NCI-H2171 treated with DMSO at 0.1 percent for 48 hours (cell line): ENCODE measurements at places on chromosomes 7 and 10.

DNA sequence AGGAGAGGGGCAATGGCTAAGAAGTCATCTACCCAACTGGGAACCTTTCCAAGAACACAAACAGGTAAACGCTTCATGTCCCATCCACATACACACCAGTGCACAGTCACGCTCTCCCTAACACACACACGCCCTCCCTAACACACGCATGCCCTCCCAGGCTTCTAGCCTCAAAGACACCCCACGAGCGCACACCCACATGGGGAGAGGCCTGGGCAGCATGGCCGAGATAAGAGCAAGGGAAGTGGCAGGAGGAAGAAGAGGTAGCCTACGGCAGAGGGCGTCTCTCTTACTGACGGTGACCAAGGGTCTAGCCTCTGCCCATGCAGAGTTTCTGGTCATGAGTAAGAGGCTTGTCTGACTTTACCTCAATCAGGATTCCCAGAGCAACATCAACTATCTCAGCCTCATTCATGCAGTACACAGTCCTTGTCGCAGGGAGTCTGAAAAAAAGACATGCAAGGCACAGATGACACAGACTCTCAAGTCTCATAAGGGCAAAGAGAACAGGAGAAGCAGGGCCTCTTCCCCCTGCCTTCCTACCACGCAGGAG, 3.1 kb downstream of the CYREN start:
- DNase-seq, result no peak

DNA sequence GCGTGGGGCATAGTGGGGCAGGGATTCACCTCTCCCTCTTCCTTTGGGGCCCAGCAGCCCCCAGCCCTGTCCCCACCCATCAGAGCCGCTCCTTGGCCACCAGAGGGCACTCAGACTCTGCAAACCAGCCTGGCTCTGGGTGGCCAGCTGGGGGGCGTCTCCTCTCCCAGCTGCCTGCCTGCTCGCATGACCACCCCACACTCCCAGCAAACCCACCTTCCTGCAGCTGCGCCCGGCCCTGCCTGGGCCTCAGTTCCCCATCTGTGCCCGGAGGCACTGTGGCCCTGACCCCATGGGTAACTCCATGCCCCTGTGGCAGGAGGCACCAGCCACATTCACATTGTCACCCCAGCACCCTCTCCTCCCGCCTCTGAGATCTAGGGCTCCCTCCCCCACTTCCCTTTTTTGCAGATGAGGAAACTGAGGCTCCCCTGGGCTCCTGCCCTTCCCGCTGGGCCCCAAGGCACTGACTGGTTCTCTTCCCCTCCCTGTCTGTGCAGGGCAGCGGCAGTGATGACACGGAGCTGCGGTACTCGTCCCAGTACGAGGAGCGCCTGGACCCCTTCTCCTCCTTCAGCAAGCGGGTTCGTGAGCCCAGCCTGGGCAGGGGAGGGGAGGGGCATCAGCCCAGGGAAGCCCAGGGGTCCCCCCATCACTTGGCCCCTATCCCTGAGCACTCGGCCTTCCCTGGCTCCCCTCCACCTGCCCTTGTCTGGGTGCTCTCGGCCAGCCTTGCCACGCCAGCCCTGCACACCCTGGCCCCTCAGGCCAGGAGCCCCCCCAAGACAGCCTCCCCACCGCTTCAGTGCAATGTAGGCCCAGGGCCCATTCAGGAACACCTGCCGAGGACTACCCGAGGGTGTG, 6.9 kb upstream of the SH2B2 start:
- peak; percentile 65 for DNase-seq

- DNase-seq, result no peak
Observed at GRCh38 chr7:157426463-157427301, 89.9 kb downstream of the DNAJB6 start.

DNA sequence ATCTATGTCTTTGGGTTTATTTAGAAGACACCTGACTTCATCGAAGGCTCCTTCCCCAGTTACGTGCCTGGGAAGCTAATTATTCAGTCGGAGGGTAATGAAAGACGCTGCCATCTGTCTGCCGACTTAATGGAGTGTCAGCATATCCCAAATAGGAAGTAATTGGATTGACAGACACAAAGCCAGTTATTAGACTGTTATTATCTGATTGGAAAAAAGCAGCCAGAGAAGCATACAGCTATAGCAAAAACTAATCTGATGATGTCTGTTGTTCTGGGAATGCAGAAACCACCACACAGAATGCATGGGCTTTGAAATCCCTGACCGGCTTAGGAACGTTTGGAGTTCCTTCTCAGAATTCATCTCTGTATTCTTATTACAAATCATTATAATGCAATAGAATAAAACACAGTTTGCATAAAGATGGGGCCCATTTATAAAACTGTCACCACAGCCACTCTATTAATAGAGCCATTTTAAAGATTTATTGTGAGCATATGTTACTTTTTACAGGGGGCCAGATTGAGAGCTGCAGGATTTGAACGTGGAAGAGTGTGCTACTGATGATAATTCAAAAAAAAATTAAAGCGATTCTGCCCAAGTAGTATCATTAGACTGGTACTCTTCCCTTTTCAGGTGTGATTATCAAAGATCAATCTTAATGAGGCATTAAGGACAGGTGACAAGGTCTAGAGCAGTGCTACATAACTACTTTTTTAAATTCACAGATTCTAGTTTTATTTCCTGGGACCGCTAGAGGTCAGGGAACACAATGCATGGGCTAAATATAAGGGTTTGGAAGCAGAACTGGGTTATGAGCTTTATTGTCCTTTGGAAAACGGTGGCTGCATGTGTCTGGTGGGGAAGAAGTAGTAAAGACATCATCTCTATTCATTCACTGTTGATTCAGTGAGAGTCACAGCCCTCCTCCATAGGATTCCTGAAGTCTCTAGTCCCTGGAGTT, 330.1 kb upstream of the LRGUK start:
- DNase-seq, result peak; percentile 87

GRCh38 chr7:37032258-37032601, 307.9 kb upstream of the AOAH start:
- DNase-seq, result no peak

DNA sequence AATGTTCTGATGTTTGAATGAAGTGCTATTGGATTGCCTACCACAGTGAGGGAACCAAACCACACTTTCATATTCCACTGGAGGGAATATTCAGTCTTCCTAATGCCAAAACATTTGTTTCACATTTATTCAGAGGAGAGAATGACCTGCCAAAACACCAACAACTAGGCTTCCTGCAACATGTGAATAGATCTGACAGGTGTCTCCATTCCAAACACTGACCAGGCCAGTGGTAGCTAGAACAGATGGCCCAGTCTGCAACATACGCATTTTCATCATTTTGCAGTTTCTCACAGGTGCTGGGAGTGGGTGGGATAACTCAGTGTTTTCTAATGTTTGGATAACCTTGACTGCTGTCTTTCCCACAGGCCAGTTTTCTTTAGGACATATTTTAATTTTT, 110.0 kb downstream of the RELN start:
- no peak for DNase-seq

GRCh38 chr10:131944976-131945695, 36.6 kb downstream of the BNIP3 start:
- no peak for DNase-seq
